Colonic mucosa (tissue), 4 donors: ENCODE measurements at places on chromosomes 1 and 21. TPM values are rescaled to one million over a fixed set of nuclear protein-coding genes. Genes with fewer than 3 reads are reported as not detected.

GRCh38 chr1:9628541-9629444 lies 22.7 kb upstream of the PIK3CD start:
- H3K27me3 ChIP-seq = no peaks in the 10 kb centered on the region
- peak; percentile 26 for DNase-seq
- no peak overlapping the region for H3K4me3 ChIP-seq
- no peaks in the 10 kb centered on the region for H3K36me3 ChIP-seq
- H3K4me1 ChIP-seq = no peaks in the 10 kb centered on the region

The S100A1 gene
- 1.5 TPM for total RNA-seq

DNA sequence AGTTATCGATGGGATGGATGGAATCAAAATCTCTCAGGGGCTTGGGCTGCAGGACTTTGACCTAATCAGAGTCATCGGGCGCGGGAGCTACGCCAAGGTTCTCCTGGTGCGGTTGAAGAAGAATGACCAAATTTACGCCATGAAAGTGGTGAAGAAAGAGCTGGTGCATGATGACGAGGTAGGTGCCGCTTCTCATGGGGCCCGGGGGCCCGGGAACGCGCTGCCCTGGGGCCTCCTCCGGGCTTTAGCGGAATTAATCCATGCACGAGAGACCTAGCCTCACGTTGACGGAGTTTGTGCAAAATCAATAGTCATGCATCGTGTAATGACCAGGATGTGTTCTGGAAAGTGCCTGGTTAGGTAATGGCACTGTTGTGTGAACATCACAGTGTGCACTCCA lies 43.8 kb downstream of the FAAP20 start:
- no peak for DNase-seq
- H3K27ac ChIP-seq = no peak overlapping the region
- no peaks in the 10 kb centered on the region for H3K36me3 ChIP-seq
- no peaks in the 10 kb centered on the region for H3K4me1 ChIP-seq
- H3K27me3 ChIP-seq = no peaks in the 10 kb centered on the region

GRCh38 chr1:212440419-212440818 lies 7.7 kb downstream of the NENF start:
- DNase-seq = no peak
- no peaks in the 10 kb centered on the region for H3K27me3 ChIP-seq
- H3K36me3 ChIP-seq = no peaks in the 10 kb centered on the region
- no peak overlapping the region for H3K27ac ChIP-seq
- H3K4me1 ChIP-seq = no peaks in the 10 kb centered on the region
